A673 (cell line): ENCODE measurements at places on chromosomes 6 and 20.

- DNase-seq = no peak
Measured at GRCh38 chr6:39729945-39730344, 4.7 kb upstream of the KIF6 start.

DNA sequence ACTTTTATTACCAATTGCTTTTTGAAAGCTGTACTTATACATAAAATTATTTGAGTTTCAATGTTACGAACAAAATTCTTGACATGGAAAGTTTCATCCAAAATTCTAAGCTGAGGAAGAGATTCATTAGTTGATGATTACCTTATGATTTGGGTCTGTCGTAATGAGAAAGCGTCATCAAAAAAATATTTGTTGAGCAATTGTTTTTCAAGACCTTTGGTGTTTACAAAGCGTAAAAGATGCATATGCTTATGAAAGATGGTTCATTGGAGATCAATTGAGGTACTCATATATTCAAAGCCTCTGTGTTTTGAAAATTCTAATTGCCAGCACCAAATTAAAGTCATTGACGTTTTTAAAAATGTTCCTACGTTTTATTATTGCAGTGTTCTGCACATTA, 110.5 kb upstream of the DOK5 start:
- DNase-seq = no peak

GRCh38 chr6:170030284-170030815, 260.5 kb downstream of the DLL1 start:
- no peak for DNase-seq

GRCh38 chr6:47344022-47344421, 34.3 kb upstream of the TNFRSF21 start:
- DNase-seq = no peak

GRCh38 chr20:44384423-44385027, 29.0 kb downstream of the HNF4A start:
- DNase-seq = peak; percentile 75

DNA sequence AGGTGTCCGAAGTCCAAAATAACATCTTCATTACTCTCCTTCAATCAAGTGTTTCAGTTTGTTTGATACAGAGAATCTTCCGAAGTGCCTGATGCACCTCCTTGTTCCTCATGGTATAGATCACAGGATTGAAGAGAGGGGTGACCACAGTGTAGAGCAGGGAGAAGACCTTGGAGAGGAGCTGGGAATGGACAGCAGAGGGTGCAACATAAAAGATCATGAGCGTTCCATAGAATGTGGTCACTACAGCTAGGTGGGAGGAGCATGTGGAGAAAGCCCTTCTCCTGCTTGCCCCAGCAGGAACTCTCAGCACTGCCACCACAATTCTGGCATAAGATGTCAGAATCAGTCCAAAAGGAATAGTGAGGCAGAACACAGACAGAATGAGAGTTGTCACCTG, 11.9 kb downstream of the OR12D1 start:
- DNase-seq = no peak

DNA sequence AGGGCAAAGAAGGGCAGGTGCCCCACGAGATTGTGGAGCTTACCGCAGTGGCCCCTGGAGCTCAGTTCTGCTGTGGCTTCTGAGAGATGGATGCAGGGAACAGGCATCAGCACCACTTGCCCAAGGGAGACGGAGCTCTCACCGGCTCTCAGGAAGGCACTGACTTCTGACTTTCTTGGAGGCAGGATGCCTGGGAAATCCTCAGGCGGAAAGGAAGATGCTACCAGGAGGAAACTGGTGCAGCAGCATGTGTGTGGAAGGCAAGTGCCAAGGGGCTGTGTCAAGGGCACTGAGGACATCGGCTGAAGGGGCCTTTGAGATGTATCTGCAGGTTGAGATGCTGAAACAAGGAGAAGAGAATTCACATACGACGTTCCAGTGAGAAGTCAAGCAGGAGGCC, 64.0 kb downstream of the FOXA2 start:
- no peak for DNase-seq
